Small intestine (tissue), 16 donors: ENCODE measurements at places on chromosomes 2 and 18. TPM values are rescaled to one million over a fixed set of nuclear protein-coding genes. Genes with fewer than 3 reads are reported as not detected.

The MZT2B gene
- 211 TPM for polyA plus RNA-seq

The CFAP221 gene
- 3.0 TPM for polyA plus RNA-seq

The CRYGC gene
- not detected for polyA plus RNA-seq

The CERKL gene
- 7.9 TPM for polyA plus RNA-seq

The ZDBF2 gene
- 0.98 TPM for polyA plus RNA-seq

The KCTD1 gene
- 5.8 TPM for polyA plus RNA-seq

The MGAT5 gene
- polyA plus RNA-seq: 5.6 TPM

The TNFAIP6 gene
- not detected for polyA plus RNA-seq

The FABP1 gene
- 1,690 TPM for polyA plus RNA-seq

The STAT4 gene
- polyA plus RNA-seq: 2.8 TPM

The PLGLB2 gene
- polyA plus RNA-seq: 1.1 TPM

The LYG2 gene
- not detected for polyA plus RNA-seq

The LDAH gene
- polyA plus RNA-seq: 32.1 TPM

The UGT1A7 gene
- polyA plus RNA-seq: 0.19 TPM

The FAHD2B gene
- polyA plus RNA-seq: 9.7 TPM

The HOXD12 gene
- not detected for polyA plus RNA-seq

The TANC1 gene
- polyA plus RNA-seq: 14.7 TPM

The KCNG2 gene
- not detected for polyA plus RNA-seq

The ALK gene
- polyA plus RNA-seq: 0.04 TPM

The SPC25 gene
- polyA plus RNA-seq: 7.5 TPM

The SOX11 gene
- not detected for polyA plus RNA-seq

The MAP2 gene
- polyA plus RNA-seq: 3.2 TPM

The SH3RF3 gene
- polyA plus RNA-seq: 0.81 TPM

The CHRND gene
- 0.53 TPM for polyA plus RNA-seq

The MYCN gene
- 2.5 TPM for polyA plus RNA-seq

The CRYBA2 gene
- polyA plus RNA-seq: 3.8 TPM

The TUBB8B gene
- not detected for polyA plus RNA-seq

The HRH4 gene
- not detected for polyA plus RNA-seq

The ANKRD29 gene
- polyA plus RNA-seq: 3.0 TPM

The SPATA3 gene
- not detected for polyA plus RNA-seq

The SDC1 gene
- 77.7 TPM for polyA plus RNA-seq

The GRB14 gene
- polyA plus RNA-seq: 2.0 TPM

The ASIC4 gene
- polyA plus RNA-seq: not detected

The DPYSL5 gene
- 0.50 TPM for polyA plus RNA-seq

The COBLL1 gene
- polyA plus RNA-seq: 5.4 TPM

The IL36A gene
- polyA plus RNA-seq: 0.09 TPM

The GPBAR1 gene
- 1.3 TPM for polyA plus RNA-seq

The UCN gene
- polyA plus RNA-seq: 1.8 TPM

The DES gene
- polyA plus RNA-seq: 35.4 TPM

The ZSWIM2 gene
- not detected for polyA plus RNA-seq

The RGPD5 gene
- polyA plus RNA-seq: 4.9 TPM

The CD207 gene
- polyA plus RNA-seq: 0.97 TPM

The SP5 gene
- 0.54 TPM for polyA plus RNA-seq

The DLX2 gene
- not detected for polyA plus RNA-seq

The PLEKHH2 gene
- polyA plus RNA-seq: 1.6 TPM

The AMER3 gene
- polyA plus RNA-seq: 0.45 TPM

The PLB1 gene
- 0.81 TPM for polyA plus RNA-seq

The LIMS3 gene
- polyA plus RNA-seq: 2.6 TPM

The REG3A gene
- polyA plus RNA-seq: 468 TPM

The PPP1R1C gene
- not detected for polyA plus RNA-seq

The SPP2 gene
- polyA plus RNA-seq: not detected

The ABCG8 gene
- 13.8 TPM for polyA plus RNA-seq

The RGPD3 gene
- 0.13 TPM for polyA plus RNA-seq

The MREG gene
- polyA plus RNA-seq: 8.7 TPM
